ENCODE measurements at places on chromosomes 11 and 22.

DNA sequence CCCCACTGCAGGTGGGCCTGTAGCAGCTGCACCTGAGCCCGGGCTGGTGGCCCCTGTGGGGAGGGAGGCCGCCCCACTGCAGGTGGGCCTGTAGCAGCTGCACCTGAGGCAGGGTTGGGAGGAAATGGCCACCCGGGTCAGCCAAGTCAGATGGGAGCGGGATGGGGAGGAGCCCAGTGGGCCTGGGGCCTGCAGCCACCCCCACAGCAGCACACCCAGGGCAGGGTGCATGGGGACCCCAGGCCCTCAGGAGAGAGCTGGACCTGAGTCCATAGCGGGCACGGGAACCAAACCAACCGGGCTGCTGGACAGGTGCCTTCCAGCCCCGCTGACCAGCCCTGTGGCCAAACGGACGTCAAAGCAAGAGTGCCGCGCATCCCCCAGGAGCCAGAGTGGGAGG is 61.7 kb downstream of the BRD1 start:
- no peak for DNase-seq

- no peak for DNase-seq
These were observed 230.2 kb downstream of the NTM start for GRCh38 chr11:131600628-131601027.

DNA sequence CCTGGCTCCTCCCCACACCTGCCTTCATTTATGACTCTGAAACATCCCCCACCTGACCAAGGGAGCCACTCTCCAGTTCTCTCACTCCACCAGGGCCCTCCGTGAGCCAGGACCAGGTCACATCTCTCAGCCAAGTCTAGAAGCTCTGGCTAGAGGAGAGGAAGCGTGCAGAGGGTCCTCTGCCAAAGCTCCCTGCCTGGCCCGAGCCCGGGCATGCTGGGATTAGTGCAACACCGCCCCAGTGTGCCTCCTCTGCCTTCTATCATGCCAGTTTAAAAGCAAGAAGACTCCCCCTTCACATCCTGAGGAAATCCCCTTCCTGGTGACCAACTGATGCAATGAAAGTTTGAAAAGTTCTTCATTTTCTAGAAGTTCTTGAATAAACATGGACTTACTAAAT is 23.5 kb downstream of the TP53AIP1 start:
- DNase-seq = no peak

- DNase-seq = no peak
These were observed 154.2 kb downstream of the DLG2 start for GRCh38 chr11:85472953-85473352.

DNA sequence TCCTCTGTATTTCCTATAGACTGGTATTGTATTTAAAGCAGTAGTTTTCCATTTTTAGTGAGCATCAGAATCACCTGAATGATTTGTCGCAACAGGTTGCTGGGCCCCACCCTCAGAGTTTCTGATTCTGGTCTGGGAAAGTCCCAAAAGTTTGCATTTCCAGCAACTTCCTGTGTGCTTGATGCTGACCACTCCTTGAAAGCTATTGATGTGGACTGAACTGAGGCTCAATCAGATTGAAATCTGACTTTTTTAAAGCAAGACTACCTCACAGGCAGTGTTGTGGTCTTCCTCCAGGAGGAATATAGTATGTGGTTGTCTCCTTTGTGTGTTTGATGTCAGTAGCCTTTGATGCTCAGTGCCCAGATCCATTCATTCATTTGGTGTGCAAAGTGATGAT is 17.2 kb upstream of the MPZL2 start:
- peak; percentile 33 for DNase-seq

DNA sequence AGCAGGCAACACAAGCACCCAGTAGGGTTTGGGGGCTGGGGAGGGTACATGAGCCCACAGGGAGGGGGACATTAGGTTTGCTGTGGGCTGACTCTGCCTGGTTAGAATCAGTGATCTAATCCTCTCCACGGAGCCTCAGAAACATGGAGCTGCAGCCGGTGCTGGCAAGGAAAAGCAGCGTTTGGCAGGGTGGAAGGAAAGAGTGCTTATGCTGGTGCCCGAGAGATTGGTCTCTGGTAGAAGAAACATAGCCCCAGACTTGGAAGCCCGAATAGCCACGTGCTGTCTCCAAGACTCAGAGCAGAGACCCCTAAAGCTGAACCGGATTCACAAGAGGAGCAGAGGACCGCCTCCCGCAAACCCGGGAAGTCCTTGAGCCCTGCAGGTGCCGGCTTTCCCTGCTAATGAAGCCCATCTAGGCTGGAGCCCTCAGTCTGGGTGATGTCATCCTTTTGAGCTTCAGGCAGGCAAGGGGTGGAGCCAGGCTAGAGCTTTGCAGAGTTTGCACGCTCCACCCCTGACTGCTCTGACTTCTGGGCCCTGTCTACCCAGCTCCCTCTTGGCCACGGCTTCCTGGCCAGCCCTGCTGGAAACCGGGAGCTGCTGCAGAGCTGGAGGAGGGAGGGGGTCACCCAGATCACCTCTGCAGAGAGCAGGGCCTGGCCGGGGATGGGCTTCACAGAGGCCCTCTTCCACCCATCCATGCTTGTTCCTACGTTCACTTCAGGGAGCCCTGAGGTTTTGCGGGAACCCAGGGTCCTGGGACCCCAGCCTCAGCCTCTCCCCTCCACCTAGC is 35.0 kb upstream of the JAM3 start:
- DNase-seq = peak; percentile 68

- DNase-seq = peak; percentile 40
These were observed 4.4 kb downstream of the SLC2A11 start for GRCh38 chr22:23862103-23862502.

DNA sequence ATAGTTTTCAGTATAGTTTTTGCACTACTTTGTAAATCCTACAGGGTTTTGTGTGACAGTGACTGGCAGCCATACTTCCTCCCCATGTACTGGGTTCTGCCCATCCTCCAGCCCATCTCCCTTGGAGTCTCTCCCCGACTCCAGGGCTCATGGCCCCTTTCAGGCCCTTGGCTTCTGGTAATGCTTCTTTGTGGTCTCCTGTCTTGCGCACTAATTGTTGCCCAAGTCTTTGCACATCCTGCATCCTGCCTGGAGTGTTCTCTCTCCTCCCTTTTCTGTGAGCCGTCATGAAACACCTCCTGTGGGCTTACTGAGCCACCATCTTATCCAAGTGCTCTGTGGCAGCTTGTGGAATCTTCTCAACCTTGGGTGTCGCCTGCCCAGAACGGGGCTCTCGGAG is 11.4 kb upstream of the KCNQ1OT1 start:
- DNase-seq = no peak

GRCh38 chr11:43212279-43212678 is 99.5 kb upstream of the API5 start:
- DNase-seq = no peak

DNA sequence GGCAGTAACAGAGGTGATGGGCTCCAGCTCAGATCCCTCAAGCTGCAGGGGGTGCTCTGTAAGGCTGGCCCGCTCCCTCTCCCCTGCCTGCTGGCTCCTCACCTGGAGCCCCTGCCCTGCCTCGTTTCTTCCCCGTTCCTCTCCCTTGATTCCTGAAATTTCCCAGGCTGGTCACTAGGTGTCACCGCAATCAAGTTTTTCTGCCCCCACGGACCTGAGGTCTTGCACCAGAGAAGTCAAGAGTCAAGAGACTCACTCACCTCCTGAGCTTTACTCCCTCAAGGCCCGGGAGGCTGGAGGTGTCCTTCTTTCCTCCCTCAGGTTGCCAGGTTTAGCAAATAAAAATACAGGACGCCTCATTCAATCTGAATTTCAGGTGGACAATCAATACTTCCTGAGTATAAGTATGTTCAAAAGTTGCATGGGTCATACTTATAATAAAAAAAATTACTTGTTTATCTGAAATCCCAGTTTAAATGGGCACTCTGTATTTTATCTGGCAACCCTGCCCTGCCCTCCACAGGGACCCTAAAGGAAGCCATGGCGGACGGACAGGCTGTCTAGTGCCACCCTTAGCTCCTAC is 69.2 kb downstream of the SCUBE1 start:
- DNase-seq = peak; percentile 43

GRCh38 chr11:77188633-77189491 is 60.8 kb downstream of the MYO7A start:
- DNase-seq = no peak

GRCh38 chr11:8049084-8049483 is 31.9 kb upstream of the TUB start:
- no peak for DNase-seq

DNA sequence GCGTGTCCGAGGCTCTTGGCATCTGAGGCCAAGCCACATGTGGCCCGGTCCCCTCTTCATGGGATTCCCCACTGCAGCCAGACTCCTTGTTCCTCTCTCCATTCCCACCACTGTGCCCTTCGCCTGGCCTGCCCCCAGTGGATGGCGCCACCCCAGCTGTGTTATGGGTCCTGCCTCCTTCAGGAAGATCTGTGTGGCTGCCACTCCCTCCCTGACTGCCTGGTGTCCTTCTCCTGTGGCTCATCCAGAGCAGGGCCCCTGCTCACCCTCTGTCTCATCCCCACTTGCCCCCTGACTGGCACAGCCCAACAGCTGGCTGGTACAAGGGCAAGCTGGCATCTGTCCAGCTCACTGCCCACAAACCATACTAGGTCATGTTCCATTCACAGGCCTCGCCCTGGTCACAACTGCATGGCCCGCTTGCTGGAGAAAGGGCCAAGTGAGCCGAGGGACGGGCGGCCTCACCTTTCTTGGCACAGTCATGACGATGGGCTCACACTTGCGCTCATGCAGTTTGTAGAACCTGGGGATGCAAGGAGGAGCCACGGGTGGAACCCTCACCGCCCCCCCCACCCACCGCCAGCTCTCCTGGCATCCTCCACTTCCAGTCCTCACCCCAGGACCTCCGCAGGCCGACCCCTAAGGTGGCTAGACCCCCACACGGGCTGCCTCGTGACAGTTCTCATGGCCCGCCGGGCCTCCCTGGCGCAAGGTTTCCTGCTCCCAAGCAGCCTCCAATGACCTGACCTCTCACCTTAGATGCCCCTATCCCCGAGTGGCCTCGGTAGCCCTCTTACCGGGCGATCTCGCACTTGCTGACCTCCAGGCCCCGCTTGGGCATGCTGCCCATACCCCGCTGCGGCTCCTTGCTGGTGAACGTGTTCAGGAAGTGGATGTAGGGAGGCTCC is 2.1 kb upstream of the PTPRCAP start:
- peak; percentile 40 for DNase-seq

DNA sequence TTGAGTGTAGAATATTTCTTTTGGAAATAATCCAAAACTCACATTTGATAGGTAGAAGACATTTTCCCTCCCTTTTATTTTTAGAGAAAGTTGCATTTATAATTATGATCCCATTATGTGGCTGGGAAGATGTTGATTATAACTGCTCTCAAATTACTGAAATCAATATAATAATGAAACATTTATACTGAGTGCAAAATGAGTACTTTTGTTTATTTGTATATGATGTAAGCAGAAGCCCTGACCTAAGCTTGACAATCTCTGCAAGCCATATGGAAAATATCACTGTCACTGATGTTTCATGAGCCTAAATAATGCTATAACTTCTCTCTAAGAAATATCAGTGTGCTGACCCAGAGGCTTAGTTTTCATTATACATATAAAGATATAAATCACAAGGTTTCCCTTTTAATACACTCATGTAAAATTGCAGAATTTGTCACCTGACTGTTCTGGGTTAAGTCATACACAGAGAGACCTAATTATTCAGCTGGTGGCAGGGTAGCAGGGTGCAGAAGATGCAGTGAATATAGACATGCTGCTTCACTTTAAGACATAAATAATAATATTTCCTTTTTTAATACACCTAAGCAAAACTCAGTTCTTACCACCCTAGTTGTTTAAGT is 99.2 kb downstream of the BBOX1 start:
- DNase-seq = no peak

DNA sequence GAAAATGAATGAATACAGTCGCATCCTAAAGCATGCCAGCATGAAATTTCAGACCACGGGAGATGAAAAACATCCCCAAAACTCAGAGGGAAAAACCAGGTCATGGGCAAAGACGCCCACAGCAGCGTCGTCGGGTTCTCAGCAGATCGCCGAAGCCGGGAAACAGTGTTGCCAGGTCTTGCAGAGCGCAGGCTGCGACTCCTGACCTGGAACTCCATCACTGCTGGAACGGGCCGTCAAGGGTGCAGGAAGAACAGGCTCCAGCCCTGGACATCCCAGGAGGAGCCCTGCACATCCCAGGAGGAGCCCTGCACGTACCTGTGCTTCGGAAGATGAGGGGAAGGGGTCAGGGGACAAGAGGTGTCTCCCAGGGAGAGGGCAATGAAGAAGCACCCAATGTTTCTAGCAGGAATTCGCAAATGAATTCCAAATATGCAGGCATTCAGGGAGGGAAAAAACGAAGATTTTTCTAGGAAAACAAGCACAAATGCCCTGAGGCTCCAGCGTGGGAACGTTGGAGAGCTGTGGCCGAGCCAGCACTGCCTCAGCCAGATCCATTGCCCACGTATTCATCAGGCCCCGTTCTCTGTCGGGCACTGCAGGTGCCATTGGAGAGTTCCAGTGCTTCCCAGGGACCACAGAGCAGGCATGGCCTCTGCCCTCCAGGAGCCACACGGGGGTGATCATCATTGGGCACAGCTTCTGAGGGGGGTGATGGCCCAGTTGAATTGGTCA is 1110.4 kb downstream of the BRD1 start:
- DNase-seq = no peak

DNA sequence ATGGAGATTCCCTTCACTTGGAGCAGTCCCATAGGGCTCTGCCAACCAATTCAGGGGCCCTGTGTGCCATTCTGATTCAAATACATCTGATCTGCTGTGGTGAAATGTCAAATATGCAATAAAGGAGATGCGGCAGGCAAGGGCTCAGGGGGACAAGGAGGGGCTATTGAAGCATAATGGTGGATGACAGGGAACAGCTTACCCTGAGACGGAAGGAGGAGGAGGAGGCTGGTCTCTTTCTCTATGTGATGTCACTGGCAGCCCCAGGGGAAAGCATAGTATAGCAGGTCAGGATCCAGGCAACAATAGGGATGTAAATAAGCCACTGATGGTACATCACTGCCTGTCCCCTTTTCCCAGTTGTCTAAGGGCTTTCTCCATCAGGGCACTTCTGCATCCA is 350.9 kb upstream of the SYN3 start:
- no peak for DNase-seq

DNA sequence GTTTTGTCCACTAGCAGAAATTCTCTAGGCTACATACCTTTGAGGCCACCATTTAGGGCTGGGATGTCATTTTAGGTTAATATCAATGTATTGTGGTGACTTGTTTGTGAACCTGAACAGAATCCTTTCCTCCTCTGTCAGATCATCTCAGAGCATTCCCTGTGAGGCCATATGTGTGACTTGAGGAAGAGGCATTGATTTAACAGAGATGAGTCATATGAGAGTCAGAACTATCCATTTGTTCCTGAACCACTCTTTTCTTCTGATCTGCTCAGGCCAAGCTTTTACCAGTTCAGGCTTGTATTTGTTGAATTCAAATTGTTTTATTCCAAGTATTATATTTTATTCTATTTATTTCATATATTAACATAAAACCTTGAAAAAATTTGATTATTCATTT is 6.9 kb upstream of the OR4C6 start:
- no peak for DNase-seq

GRCh38 chr11:129996113-129996870 is 6.3 kb downstream of the PRDM10 start:
- no peak for DNase-seq

- peak; percentile 80 for DNase-seq
These were observed 174.7 kb downstream of the RRAS2 start for GRCh38 chr11:14184028-14184940.

GRCh38 chr11:64878223-64878493 is 263 bp downstream of the EHD1 start:
- DNase-seq = no peak

Measured in renal cortical epithelial cell (primary cell).